ENCODE measurements at places on chromosomes 2 and 18.

DNA sequence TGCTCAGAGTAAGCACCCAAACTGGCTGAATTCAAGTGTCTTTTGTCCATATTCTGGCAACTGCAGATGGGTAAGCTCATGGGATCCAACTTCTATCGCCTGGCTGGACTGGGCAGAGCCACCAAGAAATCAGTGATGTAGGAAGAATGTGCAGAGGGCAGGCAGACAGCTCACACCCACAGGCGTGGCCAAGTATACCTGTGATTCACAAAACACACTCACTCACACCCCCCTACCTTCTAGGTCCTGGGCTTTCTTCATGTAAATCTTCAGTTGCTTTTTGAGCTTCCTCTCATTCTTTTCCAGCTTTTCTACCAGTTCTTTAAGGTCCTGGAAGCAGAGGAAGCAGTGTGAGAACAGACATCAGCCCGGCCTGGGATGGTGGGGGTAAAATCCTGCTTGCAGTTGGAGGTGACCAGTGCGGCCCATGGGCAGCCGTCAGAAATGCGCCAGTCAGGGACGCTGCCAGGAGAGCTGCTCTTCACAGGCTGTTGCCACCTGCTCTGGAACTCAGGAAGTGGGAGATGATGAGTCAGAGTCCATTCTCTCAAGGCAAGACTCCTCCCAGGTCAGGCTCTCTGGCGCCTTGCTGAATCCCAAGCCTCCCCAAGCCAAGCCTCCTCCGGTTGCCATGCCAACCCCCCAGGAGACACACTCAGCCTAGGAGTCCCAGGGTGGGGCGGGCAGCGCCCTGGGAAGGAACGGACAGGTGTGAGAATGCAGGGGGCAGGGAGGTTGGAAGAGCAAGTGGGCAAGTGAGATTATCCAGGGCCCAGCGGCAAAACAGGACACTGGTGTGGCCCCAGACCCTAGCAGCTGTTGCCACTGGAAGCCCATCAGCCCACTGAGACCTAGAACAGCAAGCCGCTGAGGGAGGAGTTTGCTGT lies 36.2 kb upstream of the ACAA2 start:
- DNase-seq, result no peak

- peak; percentile 68 for DNase-seq
Measured at GRCh38 chr2:15965564-15966019, 25.2 kb downstream of the MYCN start.

DNA sequence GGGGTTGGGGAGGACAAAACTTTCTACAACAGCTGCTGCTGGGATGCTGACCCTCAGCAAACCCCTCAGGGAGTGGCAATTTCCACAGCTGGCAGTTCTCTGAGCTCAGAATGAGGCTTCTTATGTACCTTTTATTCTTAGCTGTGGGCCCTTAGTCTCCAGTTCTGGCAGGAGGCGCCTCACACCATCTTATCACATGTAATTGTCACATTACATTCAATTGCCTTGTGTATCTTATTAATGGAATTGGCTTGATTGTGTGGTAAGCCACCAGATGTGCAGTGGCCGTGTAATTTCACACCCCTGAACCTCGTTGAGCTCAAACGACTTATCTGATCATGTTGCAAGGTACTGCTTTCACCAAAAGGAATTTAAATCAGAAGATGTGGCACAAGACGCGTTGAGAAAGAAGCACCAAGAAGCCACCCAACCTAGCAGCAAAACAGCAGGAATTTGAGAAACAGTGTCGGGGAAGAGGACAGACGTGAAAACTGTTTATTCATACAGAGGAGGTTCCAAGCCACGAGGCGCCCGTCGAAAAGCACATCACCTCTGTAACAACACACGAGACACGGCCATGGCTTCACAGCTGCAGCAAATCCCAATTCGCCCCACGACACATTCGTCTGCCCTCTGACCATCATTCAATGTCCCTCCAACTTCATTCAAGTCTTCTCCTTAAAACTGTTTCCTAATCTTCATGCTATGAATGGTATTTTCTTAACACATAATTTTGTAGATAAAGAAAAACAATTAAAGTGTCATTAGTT lies 53.6 kb upstream of the LPIN2 start:
- DNase-seq, result no peak

- peak; percentile 72 for DNase-seq
Measured at GRCh38 chr2:101762451-101763171, 65.1 kb downstream of the MAP4K4 start.

- DNase-seq, result no peak
Measured at GRCh38 chr2:170206246-170206645, 28.3 kb downstream of the MYO3B start.

DNA sequence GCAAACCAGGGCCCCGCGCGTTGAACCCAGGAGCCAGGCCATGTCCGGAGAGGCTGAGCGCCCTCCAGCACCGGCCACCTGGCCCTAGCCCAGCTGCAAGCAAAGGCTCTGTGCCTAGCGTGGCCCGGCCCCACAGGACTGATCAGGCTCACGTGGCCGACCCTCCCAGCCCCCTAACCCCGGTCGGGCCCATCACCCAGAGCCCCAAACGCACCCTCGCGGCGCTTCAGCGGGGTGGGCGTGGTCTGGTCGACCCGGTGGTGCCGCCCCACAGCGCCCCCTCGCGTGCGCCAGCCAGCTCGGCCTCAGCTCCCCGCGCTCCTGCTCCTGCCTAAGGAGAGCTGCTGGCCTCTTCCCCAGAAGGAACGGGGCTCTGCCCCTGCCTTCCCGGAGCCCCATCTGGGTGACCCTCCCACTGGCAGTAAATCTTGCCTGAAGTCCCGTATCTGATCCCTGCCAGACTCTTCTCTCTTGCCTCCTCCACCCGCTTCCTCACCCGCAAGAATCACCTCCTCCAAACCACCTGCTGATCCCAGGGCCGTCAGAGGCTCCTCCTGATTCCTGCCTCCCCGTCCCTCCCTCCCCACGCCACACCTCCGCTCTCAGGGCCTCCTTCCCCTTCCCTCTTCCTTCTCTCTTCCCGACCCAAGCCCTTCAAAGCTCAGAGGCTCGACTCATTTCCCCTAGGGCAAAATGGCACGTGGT lies 12.3 kb upstream of the TEX51 start:
- DNase-seq, result peak; percentile 39

- DNase-seq, result no peak
Measured at GRCh38 chr18:59428018-59428417, 69.0 kb upstream of the LMAN1 start.

- no peak for DNase-seq
Measured at GRCh38 chr2:65937379-65938160, 497.4 kb upstream of the MEIS1 start.

GRCh38 chr2:233627331-233628025 lies 8.8 kb upstream of the UGT1A10 start:
- DNase-seq, result no peak

DNA sequence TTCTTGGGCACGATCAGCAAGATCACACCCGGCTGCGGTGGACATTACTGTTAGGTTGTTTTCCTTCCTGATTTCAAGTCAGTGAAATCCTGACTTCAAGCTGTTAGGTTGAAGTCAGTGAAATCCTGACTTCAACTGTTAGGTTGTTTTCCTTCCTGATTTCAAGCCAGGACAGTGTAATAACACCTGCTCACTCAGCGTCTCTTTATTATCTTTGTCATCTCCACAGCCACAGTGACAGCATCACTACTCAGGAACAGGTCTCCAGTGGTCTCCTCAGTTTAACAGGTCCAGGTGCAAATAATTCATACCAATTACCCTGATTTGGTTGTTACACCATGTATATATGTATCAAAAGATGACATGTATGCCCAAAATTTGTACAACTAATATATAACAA lies 208.1 kb upstream of the REG3G start:
- DNase-seq, result no peak

DNA sequence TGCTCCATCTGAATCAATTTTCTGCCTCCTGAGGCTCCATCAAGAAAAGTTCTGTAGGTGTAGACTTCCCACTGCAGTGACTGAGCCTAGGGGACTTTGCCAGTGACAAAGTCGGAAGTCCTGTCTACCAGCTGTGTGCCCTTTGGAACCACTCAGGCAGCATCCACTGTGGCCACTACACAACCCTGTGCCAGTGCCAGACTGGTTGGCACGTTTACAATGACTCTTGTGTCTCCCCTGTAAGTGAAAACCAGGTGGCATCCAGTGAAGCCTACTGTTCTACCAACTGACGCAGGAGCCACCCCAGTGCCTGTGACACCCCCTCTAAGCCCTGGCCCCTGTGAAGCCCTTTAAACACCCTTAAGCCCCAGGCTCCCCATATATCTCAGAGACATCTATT lies 132.1 kb upstream of the SERPINE2 start:
- no peak for DNase-seq

GRCh38 chr2:84779781-84780180 lies 101.1 kb downstream of the TRABD2A start:
- DNase-seq, result no peak

- no peak for DNase-seq
Measured at GRCh38 chr2:152587187-152587947, 129.9 kb downstream of the PRPF40A start.

- no peak for DNase-seq
Measured at GRCh38 chr2:56009758-56010458, 86.3 kb upstream of the EFEMP1 start.

DNA sequence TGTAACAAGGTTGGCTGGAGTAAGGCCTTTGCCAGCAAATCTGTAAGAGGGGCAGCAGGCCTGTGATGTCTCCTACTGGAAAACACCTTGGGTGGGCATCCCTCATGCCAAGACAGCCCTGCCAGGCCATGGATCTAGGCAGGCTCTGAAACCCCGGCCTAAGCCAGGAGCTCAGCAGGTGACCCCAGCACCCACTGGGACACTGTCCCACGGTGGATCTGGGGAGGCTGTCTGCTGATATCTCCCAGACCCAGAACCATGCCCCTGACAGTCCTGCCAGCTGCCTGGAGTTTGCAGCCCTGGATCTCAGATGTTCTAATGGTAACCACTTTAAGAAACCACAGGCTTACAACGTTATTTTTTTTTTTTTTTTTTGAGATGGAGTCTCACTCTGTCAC lies 117.7 kb downstream of the ZNF516 start:
- DNase-seq, result no peak

Measured in posterior cingulate gyrus (tissue), 11 donors.